Right renal pelvis (tissue), 4 donors: ENCODE measurements at places on chromosomes 2 and 18. TPM values are rescaled to one million over a fixed set of nuclear protein-coding genes. Genes with fewer than 3 reads are reported as not detected.
A peak's percentile ranks its signal among the peaks of the same experiment; 100 is the strongest.

ANKRD23 gene
- 3.9 TPM for polyA plus RNA-seq

PLA2R1 gene
- 115 TPM for polyA plus RNA-seq

DNA sequence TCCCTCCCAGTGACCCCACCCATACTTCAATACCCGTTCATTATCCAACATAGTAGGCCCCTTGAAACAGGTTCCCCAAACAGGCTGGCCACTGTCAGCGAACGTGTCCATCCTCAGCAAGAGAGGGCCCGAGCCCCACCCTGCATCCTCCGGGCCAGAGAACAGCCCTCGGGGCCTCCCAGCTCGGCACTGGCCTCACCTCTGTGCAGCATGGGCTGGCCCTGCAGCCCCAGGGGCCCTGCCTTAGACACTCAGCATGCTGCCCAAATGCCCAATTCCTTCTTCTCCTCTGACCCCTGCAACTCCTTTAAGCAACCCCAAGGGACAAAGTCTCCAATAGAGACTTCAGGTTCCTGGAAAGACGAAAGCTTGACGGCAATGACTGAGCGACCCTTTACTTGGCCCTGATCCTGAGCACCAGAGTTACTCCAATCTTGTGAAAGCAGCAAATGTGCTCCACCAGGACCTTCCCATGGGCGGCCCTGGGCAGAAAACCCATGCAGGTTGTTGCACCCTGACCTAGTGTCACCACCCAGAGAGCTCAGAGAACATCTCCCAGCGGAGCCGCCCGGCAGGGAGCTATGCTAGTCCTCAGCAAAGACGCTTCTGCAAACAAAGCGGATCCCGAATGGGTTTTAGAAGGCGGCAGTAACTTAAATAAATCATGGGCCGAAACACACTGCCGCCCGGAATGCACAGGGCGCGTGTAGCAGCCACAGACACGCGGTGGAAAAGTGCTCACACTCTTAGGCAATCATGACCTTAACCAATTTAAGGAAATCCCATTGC, 782 bp downstream of the COL6A3 start:
- no peak for DNase-seq

- peak; percentile 82 for DNase-seq
Measured at GRCh38 chr18:9971313-9971920, 57.6 kb downstream of the VAPA start.

GRCh38 chr2:1272835-1273234, 140.4 kb upstream of the TPO start:
- no peak for DNase-seq

CROCC2 gene
- 0.05 TPM for polyA plus RNA-seq

GRCh38 chr2:42230891-42231290, 61.7 kb downstream of the EML4 start:
- DNase-seq, result no peak

MAB21L4 gene
- polyA plus RNA-seq, result 2.9 TPM

STRN gene
- polyA plus RNA-seq, result 22.9 TPM

EPB41L3 gene
- 63.6 TPM for polyA plus RNA-seq

NEU2 gene
- not detected for polyA plus RNA-seq

ABCA12 gene
- polyA plus RNA-seq, result 0.22 TPM

GRCh38 chr2:230269715-230270114, 44.2 kb downstream of the SP140 start:
- no peak for DNase-seq

GLI2 gene
- 10.8 TPM for polyA plus RNA-seq

- peak; percentile 33 for DNase-seq
Measured at GRCh38 chr18:70469916-70470315, 181.1 kb downstream of the SOCS6 start.

INPP1 gene
- 13.3 TPM for polyA plus RNA-seq

MEP1B gene
- 0.14 TPM for polyA plus RNA-seq

DNA sequence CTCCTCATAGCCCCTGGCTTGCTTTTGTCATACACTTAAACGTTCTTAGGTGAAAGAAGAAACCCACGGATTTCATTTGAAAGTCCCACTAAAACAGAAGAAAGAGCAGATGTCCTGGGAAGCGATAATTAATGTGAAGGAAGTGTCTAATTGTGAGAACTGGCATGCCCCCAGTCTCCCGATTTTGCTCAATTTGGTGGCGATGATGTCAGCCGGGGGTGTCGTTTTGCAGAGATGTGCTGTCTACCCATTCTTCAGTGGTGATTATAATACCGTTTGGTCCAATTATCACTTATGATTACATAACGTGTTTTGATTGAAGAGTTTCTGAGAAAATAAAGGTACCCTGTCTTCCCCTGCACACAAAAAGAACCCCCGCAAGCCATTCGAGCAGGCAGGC, 103.1 kb downstream of the RTN4 start:
- no peak for DNase-seq

SERPINE2 gene
- polyA plus RNA-seq, result 151 TPM

DNA sequence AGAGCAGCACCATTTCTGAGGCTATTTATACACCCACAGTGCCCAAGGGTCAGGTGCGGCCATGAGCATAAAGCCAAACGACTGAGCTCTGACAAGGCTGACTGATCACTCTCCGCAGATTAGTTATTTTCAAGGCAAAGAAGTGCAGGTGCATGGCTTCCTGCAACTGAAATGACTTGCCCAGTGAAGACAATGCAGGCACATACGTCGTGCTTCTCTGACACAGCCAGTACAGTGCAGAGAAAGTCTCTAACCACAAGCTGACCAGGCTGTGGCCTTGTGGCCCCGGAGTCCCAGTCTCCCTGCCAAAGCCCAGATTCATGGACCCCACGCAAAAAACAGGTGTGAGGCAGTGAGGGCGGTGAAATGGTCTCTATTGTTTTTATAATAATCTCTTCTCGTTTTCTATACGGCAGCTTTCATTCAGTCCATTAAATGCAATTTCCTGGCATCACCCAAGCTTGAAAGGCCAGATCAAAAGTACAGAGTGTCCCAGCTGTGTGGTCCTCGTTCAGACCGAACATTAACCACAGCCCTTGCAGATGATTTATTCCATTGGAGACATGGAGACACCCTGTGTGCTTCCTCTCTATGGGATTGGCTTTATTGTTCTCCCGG, 447.0 kb upstream of the ID2 start:
- no peak for DNase-seq

GRCh38 chr2:56334622-56335021, 150.8 kb downstream of the CCDC85A start:
- DNase-seq, result no peak

KCMF1 gene
- 60.0 TPM for polyA plus RNA-seq

VAMP5 gene
- polyA plus RNA-seq, result 42.8 TPM

CDC42EP3 gene
- 59.8 TPM for polyA plus RNA-seq

IL1RN gene
- polyA plus RNA-seq, result 8.2 TPM

GRCh38 chr18:74457043-74457724, at the start of gene DIPK1C:
TSS of gene DIPK1C (minus strand) at chr18:74457308. CDS start at chr18:74457259, 49 bp downstream.
- DNase-seq, result no peak

DNA sequence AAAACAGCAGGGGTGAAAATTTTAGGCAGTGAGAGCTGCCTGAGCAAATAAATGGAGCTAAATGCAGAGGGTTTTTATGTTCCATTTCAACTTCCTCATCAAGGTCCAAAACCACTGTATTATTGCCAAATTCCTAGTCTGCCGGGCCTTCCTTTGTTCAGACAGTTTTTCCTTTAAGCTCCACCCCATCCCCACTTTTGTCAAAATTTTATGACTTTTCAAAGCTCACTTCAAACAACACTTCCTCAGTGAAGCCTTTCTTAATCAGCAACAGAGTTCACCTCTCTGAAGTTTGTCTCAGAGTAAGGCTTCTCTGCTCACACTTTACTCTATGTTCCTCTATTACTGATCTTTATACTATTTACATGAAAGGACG, 81.3 kb downstream of the CERKL start:
- no peak for DNase-seq

- no peak for DNase-seq
Measured at GRCh38 chr2:15142069-15142689, 419.0 kb downstream of the NBAS start.
